ENCODE measurements at places on chromosomes 3 and 15. TPM values are rescaled to one million over a fixed set of nuclear protein-coding genes. Genes with fewer than 3 reads are reported as not detected.
A peak's percentile ranks its signal among the peaks of the same experiment; 100 is the strongest.

- DNase-seq: peak; percentile 7
Measured at GRCh38 chr3:114809668-114810413, 337.2 kb downstream of the ZBTB20 start.

DNA sequence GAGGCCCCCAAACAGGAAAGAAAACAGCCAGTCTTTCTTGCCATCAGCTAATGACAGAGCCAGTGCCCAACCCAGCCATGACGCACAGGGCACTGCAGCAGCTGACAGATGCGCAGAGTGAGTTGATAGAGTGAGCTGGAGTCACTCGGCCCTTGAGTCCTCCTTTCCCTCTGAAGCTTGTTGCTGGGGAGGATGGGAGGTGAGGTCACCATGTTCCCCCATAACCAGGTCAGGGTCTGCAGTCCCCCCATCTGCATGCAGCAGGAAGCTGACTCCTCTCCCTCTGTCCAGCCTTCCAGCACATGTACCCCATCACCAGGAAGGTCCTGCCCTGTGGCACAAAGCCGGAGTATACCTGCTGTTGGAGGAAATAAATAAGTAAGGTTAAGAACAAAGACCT is 174.6 kb downstream of the ABHD5 start:
- DNase-seq: no peak

DNA sequence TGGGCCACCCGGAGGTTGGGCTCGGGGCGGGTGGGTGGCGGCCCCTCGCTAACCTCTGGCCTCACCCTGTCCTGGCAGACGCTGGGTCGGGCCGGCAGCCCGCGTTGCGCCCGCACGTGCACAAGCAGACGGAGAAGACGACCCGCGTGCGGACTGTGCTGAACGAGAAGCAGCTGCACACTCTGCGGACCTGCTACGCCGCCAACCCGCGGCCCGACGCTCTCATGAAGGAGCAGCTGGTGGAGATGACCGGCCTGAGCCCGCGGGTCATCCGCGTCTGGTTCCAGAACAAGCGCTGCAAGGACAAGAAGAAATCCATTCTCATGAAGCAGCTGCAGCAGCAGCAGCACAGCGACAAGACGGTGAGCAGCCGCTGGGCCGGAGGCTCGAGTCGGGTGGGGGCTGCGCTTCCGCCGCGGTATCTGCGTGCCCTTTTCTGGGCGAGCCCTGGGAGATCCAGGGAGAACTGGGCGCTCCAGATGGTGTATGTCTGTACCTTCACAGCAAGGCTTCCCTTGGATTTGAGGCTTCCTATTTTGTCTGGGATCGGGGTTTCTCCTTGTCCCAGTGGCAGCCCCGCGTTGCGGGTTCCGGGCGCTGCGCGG is 3.7 kb downstream of the ISL2 start:
- no peak for DNase-seq

DNA sequence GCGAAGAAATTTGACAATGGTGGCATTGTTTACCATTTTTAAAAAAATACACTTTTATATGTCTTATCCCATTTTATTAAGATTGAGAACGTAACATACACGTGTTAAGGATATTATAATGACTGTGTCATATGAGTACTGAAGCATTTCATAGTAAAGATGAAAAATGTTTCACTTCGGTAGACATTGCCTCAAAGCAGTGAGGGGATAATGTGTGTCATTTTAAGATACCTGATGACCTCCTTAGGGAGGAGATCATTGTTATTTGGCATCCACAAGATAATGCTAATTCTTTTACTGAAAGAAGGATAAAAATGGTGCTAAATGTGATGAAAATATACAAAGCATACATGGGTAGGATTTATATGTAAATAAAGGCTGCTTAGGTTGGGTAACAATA is 107.3 kb downstream of the STAC start:
- no peak for DNase-seq

- no peak for DNase-seq
Measured at GRCh38 chr3:139307072-139307491, 36.7 kb upstream of the MRPS22 start.

- DNase-seq: no peak
Measured at GRCh38 chr3:128334086-128334645, 132.5 kb downstream of the DNAJB8 start.

- peak; percentile 94 for DNase-seq
Measured at GRCh38 chr15:74787251-74788041, 5.6 kb downstream of the CSK start.

GRCh38 chr15:85456798-85457197 is 76.4 kb downstream of the AKAP13 start:
- no peak for DNase-seq

DNA sequence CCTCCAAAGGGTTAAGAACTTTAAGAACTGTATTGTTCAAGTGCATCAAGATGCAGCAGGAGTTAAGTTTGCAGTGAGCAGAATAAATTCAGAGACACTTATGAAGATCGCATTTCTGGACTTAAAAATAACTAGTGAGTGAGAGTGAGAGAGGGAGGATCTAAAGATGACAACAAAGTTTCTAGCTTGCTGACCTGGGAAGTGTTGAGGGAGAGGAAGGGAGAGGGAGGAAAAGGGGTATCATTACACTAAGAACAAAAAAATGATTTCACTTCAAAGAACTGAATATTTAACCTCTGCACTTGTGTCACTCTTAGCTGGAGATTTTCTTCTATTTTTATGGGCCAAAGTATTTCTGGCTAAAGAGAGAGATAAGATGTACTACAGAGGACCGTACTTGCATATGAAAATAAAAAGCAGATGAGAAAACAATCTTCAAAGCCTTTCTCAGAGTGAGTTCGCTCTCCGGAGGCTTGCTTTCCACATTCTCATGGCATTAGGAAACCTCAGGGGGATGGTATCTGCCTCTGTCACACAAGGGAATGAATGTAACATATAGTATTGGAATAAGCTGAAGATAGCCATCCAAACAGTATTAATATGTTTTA is 91.4 kb upstream of the TJP1 start:
- DNase-seq: no peak

DNA sequence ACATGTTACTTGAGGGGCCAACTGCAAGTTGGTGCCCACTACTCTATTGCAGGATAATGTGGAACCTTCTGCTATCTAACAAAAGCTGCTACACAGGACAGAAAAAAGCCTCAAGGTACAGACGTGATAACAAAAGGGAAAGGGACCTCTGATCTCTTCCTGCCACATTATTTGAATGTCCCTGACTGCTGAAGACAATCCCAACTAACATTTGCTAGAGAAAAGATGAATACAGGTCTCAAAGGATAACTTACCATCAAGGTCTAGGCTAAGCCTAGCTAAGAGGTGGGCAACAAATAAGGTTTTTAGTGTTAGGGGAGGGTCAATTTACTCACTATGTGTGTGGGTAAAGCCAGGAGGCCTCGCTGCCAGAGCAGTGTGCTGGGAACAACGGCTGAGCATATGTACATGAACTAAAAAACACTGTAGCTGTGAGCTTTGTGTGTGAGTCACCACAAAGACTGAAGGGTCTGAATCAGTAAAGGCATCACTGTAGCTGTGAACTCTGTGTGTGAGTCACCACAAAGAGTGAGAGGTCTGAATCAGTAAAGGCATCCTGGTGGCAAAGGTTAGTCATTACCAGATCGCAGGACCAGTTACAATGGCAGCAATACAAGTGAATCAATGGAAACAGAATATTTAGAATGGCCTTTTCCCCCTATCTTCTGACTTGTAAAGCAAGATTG is 111.7 kb downstream of the LMLN start:
- peak; percentile 58 for DNase-seq

DNA sequence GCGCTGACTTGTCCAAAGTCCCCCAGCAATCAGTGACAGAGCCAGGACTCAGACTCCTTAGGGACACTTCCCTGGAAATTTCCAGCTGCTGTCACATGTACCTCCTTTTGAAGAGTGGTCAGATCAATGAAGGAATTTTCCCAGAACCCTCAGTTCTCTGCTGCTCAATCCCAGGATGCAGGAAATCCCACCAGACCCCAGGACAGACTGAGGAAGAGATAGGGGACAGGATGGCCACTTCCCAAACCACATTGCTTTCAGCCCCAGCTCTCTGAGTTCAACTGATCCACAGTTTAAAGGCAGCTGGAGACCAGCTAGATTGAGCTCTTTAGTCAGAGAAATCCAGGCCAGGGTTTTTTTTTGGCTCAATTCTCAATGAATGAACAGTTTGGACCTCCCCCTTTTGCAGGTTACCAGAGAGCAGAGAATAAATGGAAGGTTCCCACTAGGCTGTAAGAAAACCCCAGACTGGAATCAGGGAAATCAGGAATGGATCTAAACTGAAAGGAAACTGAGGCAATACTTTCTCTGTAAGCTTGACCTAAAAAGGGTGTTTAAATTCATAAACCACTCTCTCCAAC is 1.5 kb downstream of the CYP1A1 start:
- DNase-seq: no peak

DNA sequence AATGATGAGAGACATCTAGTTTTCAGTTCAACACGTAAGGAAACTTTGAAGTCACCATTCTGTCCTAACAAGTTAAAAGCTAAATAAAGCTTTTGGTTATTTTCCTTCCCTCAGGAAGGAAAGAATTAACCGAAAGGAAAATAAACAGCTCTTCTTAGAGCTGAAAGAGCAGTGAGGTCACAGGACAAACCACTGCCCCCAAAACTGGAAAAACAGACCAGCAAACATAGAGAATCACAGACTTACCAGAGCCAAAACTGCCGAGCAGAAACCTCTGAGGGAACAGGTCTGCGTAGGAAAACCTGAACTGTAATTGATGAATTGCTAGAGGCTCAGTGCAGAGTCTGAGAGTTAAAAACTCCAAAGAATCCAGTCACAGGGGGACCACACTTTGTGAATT is 14.7 kb downstream of the USP50 start:
- DNase-seq: no peak

DNA sequence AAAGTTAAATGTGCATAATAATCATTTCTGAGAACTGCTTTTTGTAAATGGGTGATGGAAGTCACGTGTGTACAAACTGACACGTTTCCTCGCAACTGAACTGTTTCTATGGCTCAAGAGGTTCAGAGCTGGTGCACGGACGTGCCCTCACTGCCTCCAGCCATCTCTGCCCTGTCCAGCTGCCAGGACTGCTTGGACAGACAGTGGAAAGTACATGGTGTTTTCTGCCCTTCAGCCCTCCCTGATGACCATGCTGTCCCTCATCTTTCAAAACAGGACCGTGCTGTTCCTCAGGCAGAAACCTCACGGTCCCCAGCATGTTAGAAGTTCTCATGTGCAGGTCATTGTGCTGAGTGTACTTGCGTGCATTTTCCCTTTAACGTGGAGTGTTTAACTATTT is 38.7 kb downstream of the GJD2 start:
- DNase-seq: no peak

- DNase-seq: no peak
Measured at GRCh38 chr3:45056608-45057301, 30.7 kb downstream of the CLEC3B start.

DNA sequence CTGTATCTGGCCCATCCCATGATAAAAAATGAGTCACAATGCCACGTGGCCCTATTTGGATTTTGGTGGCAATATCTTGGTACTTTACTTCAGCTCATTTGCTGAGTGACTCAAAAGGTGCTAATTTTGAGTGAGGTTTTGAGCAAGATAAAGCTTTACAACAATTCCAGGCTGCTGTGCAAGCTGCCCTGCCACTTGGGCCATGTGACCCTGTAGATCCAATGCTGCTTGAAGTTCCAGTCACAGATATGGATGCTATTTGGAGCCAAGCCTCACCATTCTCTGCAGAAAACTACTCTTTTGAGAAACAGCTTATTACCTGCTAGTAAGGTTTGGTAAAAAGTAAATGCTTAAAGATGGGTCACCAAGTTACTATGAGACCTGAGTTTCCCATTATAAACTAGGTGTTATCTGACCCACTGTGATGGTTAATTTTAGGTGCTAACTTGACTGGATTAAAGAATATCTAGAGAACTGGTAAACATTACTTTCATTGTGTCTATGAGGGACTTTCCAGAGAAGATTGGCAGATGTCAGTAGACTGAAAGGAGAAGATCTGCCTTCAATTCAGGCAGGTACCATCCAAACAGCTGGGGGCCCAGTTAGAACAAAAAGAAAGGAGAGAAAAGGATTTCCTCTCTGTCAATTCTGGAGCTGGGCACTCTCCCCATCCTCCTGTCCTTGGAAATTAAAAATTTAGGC is 1083.9 kb downstream of the DIPK2A start:
- DNase-seq: no peak

DNA sequence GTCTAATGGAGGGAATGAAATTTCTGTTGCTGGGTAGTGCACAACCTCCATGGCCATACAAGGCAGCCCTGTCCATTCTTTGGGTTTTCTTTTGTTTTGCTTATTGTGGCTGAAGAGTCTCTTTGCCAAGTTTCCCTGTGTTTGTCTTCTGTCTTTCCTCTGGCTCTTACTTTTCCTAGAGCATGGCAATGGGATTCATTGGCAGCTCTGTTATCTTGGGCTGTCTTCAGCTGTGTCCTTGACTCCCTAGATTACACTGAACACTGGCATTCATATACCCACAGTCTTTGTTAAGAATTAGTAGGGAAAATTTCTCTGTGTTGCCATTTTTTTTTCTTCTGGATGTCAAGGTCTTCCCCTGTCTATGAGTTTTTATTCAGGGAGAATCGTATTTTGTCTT is 16.1 kb upstream of the DCBLD2 start:
- no peak for DNase-seq

- DNase-seq: no peak
Measured at GRCh38 chr3:131608741-131609140, 106.0 kb upstream of the MRPL3 start.

GRCh38 chr3:128354788-128355542 is 111.7 kb downstream of the DNAJB8 start:
- DNase-seq: no peak

- DNase-seq: no peak
Measured at GRCh38 chr3:4323246-4324027, 20.3 kb downstream of the SETMAR start.

GRCh38 chr3:30189900-30190299 is 416.5 kb upstream of the TGFBR2 start:
- no peak for DNase-seq

DNA sequence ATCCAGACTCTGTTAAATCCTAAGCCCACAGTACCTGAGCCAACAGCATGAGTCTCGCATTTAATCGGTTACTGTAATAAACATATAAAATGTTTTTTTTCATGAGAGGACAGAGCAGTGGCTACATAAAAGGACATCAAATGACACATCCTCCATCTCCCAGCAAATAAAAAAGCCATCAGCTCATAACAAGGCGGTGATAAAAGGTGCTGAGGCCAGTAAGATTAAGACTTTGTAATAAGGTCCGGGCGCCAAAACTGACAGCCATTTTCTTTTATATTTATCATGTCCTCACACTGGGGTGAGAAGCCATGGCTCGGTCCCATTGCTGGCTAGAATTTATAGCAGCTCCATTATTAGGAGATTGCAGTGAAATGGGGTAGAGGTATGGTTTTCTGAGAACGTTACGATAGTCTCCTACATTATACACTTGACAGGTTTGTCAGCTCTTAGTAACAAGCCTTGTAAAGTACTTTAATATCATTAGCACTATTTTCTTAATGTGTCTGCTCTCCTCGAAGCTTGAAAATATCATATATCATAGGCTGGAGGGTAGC is 977.8 kb upstream of the NR2F2 start:
- no peak for DNase-seq

The GRK7 gene
- total RNA-seq: not detected

The TEX55 gene
- not detected for total RNA-seq

The MKRN3 gene
- 1.4 TPM for total RNA-seq

The GOLGA8R gene
- 1.4 TPM for total RNA-seq

The SMCO1 gene
- total RNA-seq: not detected

The MASP1 gene
- total RNA-seq: not detected

The C2CD4A gene
- 0.12 TPM for total RNA-seq

The SCN11A gene
- total RNA-seq: 0.08 TPM

The PROK2 gene
- total RNA-seq: not detected

The FBXO40 gene
- not detected for total RNA-seq

The TM4SF4 gene
- not detected for total RNA-seq

The LMCD1 gene
- total RNA-seq: 2.3 TPM

The DUOXA1 gene
- not detected for total RNA-seq

The NOX5 gene
- total RNA-seq: not detected

The PCOLCE2 gene
- 2.0 TPM for total RNA-seq

The GOLGA6L2 gene
- total RNA-seq: not detected

The NGLY1 gene
- 63.1 TPM for total RNA-seq
